Esophagus muscularis mucosa (tissue), 4 donors: ENCODE measurements at places on chromosomes 5 and 9. TPM values are rescaled to one million over a fixed set of nuclear protein-coding genes. Genes with fewer than 3 reads are reported as not detected.

DNA sequence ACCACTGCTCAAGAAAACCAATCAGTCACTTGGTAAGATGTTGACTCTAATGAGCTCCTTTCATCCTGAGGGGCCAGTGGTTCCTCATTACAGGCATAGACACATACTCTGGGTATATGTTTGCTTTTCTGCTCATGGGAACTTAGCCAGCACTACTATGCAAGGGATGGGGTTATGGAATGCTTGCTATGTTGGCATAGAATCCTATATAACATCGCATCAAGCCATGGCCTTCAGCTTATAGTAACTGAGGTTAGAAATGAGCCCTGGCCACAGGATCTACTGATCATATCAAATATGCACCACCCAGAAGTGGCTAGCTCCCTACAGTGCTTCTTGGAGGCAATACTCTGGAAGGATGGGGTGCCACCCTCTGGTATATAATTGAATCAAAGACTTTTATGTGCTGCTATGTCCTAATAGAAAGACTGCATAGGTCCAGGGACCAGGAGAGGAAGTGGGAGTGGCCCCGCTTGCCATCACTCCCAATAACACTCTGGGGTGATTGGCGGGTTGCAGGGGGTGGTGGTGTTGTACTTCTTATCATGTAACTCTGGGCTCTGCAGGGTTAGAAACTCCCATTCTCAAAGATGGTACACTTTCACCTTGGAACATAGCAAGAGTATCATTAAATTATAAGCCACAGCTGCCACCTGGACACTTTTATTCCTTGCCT lies 70.3 kb downstream of the ZNF366 start:
- DNase-seq, result no peak

- no peak for DNase-seq
Observed at GRCh38 chr9:96293498-96294158, 8.3 kb downstream of the HSD17B3 start.

GRCh38 chr5:123599171-123599570 lies 87.2 kb downstream of the CSNK1G3 start:
- DNase-seq, result no peak

DNA sequence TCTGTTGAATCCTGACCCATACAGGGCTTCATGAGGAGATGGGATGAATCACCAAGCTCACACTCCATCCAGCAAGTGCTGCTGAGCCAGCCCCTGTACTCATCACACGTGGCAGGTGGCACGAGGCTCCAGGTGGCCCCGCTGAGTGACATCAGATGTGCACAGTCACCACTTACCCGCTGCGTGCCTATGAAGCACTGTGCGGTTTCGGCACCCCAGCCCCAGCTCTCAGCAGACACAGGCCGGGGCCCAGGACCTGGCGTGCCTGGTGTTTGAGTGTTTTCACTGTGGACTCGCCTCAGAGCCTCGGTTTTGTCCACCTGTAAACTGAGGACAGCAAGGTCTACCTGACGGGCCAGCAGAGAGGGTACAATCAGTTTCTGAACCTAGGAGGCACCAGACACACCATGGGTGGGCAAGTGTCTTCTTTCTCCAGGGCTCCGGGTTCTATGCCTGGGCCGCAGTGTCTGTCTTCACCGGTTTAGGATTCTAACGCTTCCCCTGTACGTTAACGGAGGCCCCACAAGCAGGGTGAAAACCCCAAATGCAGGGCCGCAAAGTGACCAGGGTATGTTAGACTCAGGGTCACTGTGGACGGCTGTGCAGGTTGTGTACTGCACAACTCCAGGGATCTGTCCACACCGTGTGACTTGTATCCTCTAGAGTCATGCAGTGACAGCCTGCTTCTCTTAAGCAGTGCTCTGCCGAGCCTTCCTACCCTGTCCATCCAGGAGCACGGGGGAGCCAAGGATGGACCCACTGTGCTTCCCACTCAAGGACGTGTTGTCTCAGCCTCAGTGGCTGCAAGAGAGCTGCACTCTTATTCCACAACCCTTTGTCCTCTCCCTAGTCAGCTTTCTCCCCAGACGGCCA lies 44.3 kb upstream of the COL5A1 start:
- peak; percentile 68 for DNase-seq

- no peak for DNase-seq
Observed at GRCh38 chr5:157563373-157563928, 12.1 kb downstream of the ADAM19 start.

- DNase-seq, result no peak
Observed at GRCh38 chr5:176884571-176884890, 14.6 kb downstream of the HK3 start.

DNA sequence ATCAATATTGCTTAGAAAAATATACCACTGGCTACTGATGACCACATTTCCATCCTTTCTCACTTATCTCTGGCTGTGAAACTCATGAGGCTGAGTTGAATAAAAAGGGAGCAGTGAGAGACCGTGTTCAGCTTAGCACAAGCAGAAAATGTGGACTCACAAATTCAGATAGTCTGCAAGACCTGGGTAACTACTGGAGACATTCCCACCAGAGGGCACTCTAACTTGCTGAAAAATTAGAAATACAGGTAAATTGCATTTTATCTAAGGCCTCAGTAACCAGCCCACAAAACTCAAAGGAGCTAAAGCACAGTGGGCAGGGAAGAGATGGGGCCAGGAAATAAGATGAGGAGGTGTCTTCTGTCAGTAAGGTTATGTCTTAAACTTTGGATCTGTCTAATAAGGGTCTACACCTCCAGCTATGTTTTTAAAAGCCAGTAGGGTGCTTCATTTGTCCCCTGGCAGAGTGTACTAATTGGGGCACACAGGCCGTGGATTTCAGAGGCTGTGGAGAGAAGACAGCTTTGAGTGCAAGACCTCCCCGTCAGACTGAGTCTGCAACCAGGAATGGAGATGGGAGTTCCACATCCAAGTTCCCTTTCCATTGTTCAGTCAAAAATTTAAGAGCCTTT lies 8.7 kb upstream of the NDUFB6 start:
- no peak for DNase-seq

DNA sequence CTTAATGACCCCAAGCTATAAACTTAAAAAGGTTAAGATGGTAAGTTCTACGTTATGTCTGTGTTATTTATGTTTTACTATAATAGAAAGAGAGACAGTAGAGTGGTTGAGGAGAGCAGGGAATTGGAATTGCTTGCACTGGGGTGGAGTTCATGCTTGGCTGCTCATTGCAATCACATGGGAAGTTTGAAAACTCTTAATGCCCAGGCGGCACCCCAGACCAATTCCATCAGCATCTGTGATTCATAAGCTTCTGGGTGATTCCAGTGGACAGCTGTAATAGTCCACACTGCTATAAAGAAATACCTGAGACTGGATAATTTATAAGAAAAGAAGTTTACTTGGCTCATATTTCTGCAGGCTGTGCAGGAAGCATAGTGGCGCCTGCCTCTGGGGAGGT lies 323.9 kb upstream of the MSX2 start:
- DNase-seq, result no peak

DNA sequence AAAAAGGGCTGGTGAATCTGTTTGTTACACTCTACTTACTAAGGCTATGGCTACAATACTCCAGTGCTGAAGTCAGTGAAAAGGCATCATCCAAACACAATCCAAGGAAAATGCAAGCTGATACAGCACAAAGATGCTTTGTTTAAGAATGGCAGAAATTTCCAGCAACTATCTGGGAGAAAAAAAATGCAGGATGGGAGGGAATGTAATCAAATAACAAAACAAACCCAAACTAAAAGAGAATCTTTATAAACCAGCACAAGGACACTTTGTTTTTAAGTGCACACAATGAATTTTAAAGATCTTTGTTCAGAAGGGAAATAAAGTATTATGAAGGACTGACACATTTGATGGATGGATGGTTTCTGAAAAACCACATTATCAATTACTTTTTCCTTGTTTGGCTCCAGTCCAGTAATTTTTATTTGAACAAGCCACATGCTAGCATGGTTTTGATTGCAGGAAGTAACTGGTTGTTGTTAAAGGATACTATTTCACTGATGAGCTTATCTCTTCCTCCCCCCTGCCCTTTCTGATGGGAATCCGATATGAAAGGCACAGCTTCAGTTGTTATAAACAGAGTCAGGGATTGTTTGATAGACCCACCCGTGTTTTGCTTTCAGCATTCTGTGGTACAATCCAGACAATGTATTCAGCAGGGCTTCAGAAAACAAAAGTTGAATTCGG lies 12.1 kb upstream of the TLE4 start:
- DNase-seq, result no peak

DNA sequence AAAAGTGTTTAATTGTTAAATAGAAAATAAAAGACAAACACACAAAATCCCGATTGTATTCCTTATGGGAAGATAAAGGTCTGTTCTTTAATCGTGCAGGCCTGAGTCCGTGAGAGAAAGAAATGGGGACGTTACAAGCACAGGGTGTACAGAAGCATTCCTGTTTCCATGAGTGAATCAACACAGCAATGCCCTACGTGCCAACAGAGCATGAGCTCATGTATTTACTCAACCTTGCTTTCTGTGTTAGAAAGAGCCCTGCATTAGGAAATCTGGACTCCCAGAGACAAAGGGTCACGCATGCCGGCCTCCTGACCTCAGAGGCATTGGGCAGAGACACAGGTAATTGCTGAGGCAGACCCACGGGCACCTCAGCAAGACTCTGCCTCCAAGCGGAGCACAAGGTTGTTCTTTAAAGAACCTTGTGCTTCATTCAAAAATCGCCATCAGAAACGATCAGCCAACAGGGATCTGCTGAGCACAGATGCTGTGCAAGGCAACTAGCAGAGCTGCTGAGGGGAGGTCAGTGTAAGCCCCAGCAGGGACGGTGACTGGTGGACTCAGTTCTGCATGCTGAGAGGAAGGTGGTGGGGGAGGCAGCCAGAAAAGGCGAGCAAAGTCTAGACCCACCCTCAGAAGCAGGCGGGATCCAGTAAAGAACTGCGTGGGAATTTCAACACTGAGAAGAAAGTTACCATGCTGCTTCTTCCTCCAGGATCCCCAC lies 101.0 kb downstream of the TLE1 start:
- DNase-seq, result no peak

DNA sequence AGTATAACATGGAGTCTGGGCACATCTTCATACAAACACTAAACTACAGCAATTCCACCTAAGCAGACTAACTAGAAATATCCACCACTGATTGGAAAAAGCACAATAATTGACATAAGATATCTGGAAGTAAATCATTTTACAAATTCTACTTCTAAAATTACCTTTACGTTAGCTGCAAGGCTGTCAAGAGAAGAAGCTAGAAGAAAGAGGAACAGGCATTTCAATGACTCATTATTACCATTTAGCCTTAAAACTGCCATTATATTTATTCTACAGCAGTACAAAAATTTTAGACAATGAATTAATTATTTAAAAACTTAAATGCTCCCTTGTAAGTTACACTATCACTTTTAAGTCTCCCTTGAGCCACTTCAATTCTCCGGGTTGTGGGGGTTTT lies 43.4 kb upstream of the PLPP6 start:
- DNase-seq, result no peak

DNA sequence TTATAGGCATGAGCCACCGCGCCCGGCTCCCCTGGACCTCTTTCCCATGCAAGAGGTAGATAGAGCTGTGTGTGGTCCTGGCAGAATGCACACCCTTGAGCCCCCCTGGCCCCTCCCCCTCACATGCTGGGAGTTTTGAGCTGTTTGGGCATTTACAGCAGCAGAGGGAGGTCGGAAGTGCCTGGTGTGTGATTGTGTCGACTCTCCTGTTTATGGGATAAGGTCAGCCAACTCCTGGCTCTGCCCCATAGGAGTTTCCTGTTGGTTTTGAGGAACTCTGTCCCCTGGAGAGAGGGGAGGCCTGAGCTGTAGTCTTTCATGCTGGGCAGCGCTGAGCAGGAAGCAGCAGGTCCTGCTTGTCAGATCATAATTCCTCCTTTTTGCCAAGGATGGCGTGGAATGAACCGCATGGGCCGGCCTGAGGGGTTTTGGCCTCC lies 6.0 kb downstream of the LRRC8A start:
- DNase-seq, result no peak

DNA sequence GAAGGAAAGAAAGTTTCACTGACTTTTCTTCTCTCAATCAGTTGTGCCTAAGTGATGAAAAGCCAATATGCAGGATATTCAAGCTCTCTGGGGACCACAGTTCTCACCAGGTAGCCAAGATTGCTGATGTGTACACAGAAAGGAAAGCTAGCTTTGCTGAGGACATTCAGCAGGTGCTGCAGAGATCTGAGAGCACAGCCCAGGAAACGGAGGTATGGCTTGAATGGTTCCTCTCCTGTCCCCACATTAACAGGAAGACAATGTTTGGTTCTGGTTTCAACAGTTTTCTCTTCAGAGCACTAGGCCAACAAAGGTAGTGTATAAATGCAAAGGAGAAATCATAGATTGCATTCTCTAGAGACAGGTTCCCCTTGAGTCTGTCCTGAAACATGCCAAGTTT lies 69.6 kb downstream of the PTPDC1 start:
- peak; percentile 24 for DNase-seq

GRCh38 chr5:128264564-128265360 lies 181.2 kb downstream of the SLC12A2 start:
- DNase-seq, result no peak

- DNase-seq, result no peak
Observed at GRCh38 chr5:100889165-100889743, 13.8 kb downstream of the ST8SIA4 start.

GRCh38 chr9:15485836-15486666 lies 24.7 kb downstream of the PSIP1 start:
- DNase-seq, result no peak

DNA sequence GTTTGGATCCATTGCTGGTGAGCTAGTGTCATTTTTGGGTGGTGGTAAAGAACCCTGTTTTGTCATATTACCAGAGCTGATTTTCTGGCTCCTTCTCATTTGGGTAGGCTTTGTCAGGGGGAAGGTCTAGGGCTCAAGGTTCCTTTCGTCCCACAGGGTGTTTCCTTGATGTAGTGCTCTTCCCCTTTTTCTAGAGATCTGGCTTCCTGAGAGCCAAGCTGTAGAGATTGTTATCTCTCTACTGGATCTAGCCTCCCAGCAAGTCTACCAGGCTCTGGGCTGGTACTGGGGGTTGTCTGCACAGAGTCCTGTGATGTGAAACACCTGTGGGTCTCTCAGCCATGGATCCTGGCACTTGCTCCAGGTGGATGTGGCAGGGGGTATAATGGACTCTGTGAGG lies 145.9 kb downstream of the HINT1 start:
- no peak for DNase-seq

The PTGR1 gene
- total RNA-seq, result 43.5 TPM

The ARL14EPL gene
- not detected for total RNA-seq

The SLC35D2 gene
- 29.5 TPM for total RNA-seq

The MLLT3 gene
- total RNA-seq, result 16.2 TPM

The IQGAP2 gene
- total RNA-seq, result 14.9 TPM

The XPA gene
- total RNA-seq, result 27.1 TPM

The ITGA2 gene
- total RNA-seq, result 5.0 TPM

The CHSY3 gene
- 2.1 TPM for total RNA-seq

The PCDHB15 gene
- total RNA-seq, result 7.0 TPM

The ZNG1E gene
- total RNA-seq, result 18.2 TPM
